Fibroblast of the aortic adventitia (primary cell): ENCODE measurements at places on chromosomes 11 and 22. TPM values are rescaled to one million over a fixed set of nuclear protein-coding genes. Genes with fewer than 3 reads are reported as not detected.

C22orf23 gene
- total RNA-seq = 0.54 TPM in 1 of 2 replicates, not detected in the other

FAM111A gene
- 42.9 and 103 TPM in 2 replicates for total RNA-seq

RIMBP3C gene
- 0.49 and 0.63 TPM in 2 replicates for total RNA-seq

NUP50 gene
- 61.6 and 109 TPM in 2 replicates for total RNA-seq

RPS6KB2 gene
- total RNA-seq = 19.7 and 35.6 TPM in 2 replicates

PYGM gene
- 0.63 and 1.7 TPM in 2 replicates for total RNA-seq

ELF5 gene
- total RNA-seq = not detected in 2 replicates

BCO2 gene
- 1.5 and 4.0 TPM in 2 replicates for total RNA-seq

E2F8 gene
- total RNA-seq = 4.4 TPM in 1 of 2 replicates, not detected in the other

JAM3 gene
- total RNA-seq = 61.6 and 63.0 TPM in 2 replicates

TIMM10 gene
- 32.1 and 77.5 TPM in 2 replicates for total RNA-seq

RIBC2 gene
- 5.7 TPM in 1 of 2 replicates, not detected in the other for total RNA-seq

CRYBB2 gene
- not detected in 2 replicates for total RNA-seq

ETS1 gene
- 35.5 and 35.7 TPM in 2 replicates for total RNA-seq

CHRDL2 gene
- not detected in 2 replicates for total RNA-seq

PKNOX2 gene
- total RNA-seq = 2.0 and 8.6 TPM in 2 replicates

SLC22A12 gene
- total RNA-seq = not detected in 2 replicates

OR10A3 gene
- total RNA-seq = 0.09 TPM in 1 of 2 replicates, not detected in the other

OPCML gene
- 0.18 and 0.82 TPM in 2 replicates for total RNA-seq

RHBDD3 gene
- total RNA-seq = 22.0 and 29.8 TPM in 2 replicates

CALCA gene
- not detected in 2 replicates for total RNA-seq

BCL2L13 gene
- total RNA-seq = 40.2 and 46.0 TPM in 2 replicates

TPCN2 gene
- total RNA-seq = 10.3 and 11.1 TPM in 2 replicates

OR52N4 gene
- total RNA-seq = not detected in 2 replicates

PIWIL4 gene
- 2.7 and 5.6 TPM in 2 replicates for total RNA-seq

IL17REL gene
- total RNA-seq = not detected in 2 replicates

FLRT1 gene
- total RNA-seq = 0.18 TPM in 1 of 2 replicates, not detected in the other

OTUB1 gene
- 5.5 and 32.4 TPM in 2 replicates for total RNA-seq

DDI1 gene
- not detected in 2 replicates for total RNA-seq

GDPD4 gene
- total RNA-seq = not detected in 2 replicates

WNT7B gene
- total RNA-seq = 0.18 TPM in 1 of 2 replicates, not detected in the other

OR4C46 gene
- total RNA-seq = not detected in 2 replicates

OR52I2 gene
- not detected in 2 replicates for total RNA-seq

MUC2 gene
- not detected in 2 replicates for total RNA-seq

XKR3 gene
- 0.09 TPM in 1 of 2 replicates, not detected in the other for total RNA-seq

BBOX1 gene
- not detected in 2 replicates for total RNA-seq

KIAA1671 gene
- 4.6 and 10.7 TPM in 2 replicates for total RNA-seq

SLC35E4 gene
- total RNA-seq = 5.1 and 19.7 TPM in 2 replicates

F2 gene
- total RNA-seq = not detected in 2 replicates

OR6T1 gene
- not detected in 2 replicates for total RNA-seq

TBC1D10A gene
- 12.9 and 24.1 TPM in 2 replicates for total RNA-seq

ANO5 gene
- 0.16 TPM in 1 of 2 replicates, not detected in the other for total RNA-seq

MFRP gene
- 0.08 TPM in 1 of 2 replicates, not detected in the other for total RNA-seq

PRDM11 gene
- 3.4 and 5.3 TPM in 2 replicates for total RNA-seq

P2RX6 gene
- 0.63 and 5.9 TPM in 2 replicates for total RNA-seq

TMEM25 gene
- total RNA-seq = 7.7 and 10.3 TPM in 2 replicates

CDC42BPG gene
- 0.08 and 0.09 TPM in 2 replicates for total RNA-seq

PARVA gene
- total RNA-seq = 64.0 and 263 TPM in 2 replicates

DBX1 gene
- total RNA-seq = not detected in 2 replicates

PMM1 gene
- 29.0 and 37.9 TPM in 2 replicates for total RNA-seq

GGTLC2 gene
- total RNA-seq = not detected in 2 replicates

DNAJB7 gene
- not detected in 2 replicates for total RNA-seq

SCGB2A2 gene
- not detected in 2 replicates for total RNA-seq

CELSR1 gene
- total RNA-seq = 1.1 and 4.3 TPM in 2 replicates

TOMT gene
- total RNA-seq = not detected in 2 replicates

RIMBP3B gene
- 0.09 TPM in 1 of 2 replicates, not detected in the other for total RNA-seq

PGM2L1 gene
- total RNA-seq = 4.2 and 4.3 TPM in 2 replicates
